ENCODE measurements at places on chromosomes 7 and 10. TPM values are rescaled to one million over a fixed set of nuclear protein-coding genes. Genes with fewer than 3 reads are reported as not detected.

GRCh38 chr10:88404133-88404532 is 179.0 kb downstream of the RNLS start:
- DNase-seq = no peak

Gene NYAP1
- 0.56 TPM for total RNA-seq

Gene NT5C2
- 46.5 TPM for total RNA-seq

DNA sequence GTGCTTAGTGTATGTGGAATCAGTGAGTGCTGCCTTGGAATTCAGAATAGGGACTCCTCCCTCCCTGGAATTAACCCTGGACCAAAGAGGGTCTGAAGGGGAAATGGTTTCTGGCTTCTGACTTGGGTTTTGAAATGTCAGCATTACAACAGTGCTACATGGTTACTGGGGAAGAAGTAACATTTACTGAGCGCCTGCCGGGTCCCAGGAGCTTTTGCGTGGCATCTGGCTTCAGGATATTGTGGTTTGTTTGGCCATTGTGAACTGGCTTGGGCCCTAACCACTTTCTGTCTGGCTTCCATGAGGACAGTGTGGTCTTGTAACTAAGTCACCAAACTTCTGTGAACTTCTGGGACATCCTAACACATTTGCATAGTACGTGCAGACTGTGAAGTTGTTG is 21.3 kb downstream of the TSPAN15 start:
- DNase-seq = no peak

Gene CNNM1
- 1.4 TPM for total RNA-seq

Gene GNGT1
- not detected for total RNA-seq

GRCh38 chr10:49599546-49599945 is 10.6 kb upstream of the SLC18A3 start:
- DNase-seq = no peak

- no peak for DNase-seq
Observed at GRCh38 chr7:47572094-47572445, 9.8 kb downstream of the TNS3 start.

- DNase-seq = no peak
Observed at GRCh38 chr10:21238717-21239116, 286.8 kb downstream of the SKIDA1 start.

DNA sequence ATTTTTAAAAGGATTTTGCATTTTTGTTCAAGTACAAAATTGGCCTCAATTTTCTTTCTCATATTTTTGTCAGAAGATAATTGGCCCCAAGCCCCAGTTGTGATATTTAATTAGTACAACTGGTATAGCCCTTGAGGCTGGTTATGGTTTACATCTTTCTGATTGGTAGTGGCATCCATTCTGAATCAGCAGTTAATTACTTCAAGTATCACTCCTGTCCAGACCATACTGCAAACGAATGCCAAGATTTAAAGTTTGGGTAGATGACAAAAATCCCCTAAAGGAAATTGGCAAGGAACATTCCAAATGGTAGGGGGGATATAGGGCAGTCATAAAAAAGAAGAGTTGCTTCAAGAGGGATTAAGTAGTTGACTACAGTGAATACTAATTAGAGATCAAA is 23.1 kb downstream of the MYPN start:
- no peak for DNase-seq

Gene OR2AE1
- total RNA-seq = not detected

GRCh38 chr7:108257954-108258353 is 127.8 kb upstream of the LAMB4 start:
- no peak for DNase-seq

Gene AKR1B1
- 120 TPM for total RNA-seq

DNA sequence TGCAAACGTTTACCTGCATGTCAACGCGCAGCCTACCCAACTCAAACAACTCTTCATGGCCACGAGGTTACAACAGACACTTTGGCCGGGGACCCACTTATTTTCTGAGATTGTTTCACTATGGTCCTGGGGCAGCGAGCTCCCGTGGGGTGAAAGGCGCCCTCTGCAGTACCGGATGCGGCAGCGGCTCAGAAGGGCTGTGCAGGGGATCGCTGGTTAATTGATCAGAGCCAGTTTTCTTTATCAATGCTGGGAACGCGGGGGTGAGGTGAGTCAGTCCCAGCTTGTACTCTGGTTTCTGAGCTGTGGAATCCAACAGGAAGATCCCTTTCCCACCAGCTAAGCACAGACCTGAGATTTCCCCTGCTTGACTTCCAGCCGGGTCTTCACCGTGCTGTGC is 366.5 kb upstream of the KLF6 start:
- peak; percentile 24 for DNase-seq

Gene TRPV5
- not detected for total RNA-seq

Gene PAPOLB
- not detected for total RNA-seq

- DNase-seq = no peak
Observed at GRCh38 chr7:141242568-141242967, 168.7 kb downstream of the TMEM178B start.

GRCh38 chr7:70539205-70539604 is 592.7 kb upstream of the GALNT17 start:
- DNase-seq = no peak

Gene USP6NL
- 4.4 TPM for total RNA-seq

- no peak for DNase-seq
Observed at GRCh38 chr10:22945934-22946673, 18.3 kb downstream of the ARMC3 start.

Gene SMO
- total RNA-seq = 0.71 TPM

GRCh38 chr7:23531050-23531793 is 559 bp downstream of the TRA2A start:
- DNase-seq = peak; percentile 79

Gene AOAH
- total RNA-seq = 9.2 TPM

DNA sequence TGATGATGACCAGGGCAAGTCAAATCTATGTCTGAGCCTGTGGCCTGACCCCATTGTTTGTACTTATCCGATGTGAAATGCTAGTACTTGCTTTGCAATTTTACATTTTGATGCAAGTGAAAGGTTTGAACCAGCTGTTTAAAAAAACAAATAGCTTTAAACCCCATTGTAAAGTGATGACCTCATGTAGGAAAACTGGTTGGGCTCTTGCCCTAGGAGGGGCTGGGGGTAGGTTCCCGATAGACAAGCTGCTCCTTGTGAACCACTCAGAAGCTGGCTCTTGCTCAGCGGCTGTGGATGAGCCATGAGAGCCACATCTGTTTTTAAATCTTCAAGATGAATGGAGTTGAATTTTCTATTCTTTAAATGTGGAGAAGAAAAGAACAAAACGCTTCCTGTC is 185.3 kb downstream of the WDR11 start:
- no peak for DNase-seq

DNA sequence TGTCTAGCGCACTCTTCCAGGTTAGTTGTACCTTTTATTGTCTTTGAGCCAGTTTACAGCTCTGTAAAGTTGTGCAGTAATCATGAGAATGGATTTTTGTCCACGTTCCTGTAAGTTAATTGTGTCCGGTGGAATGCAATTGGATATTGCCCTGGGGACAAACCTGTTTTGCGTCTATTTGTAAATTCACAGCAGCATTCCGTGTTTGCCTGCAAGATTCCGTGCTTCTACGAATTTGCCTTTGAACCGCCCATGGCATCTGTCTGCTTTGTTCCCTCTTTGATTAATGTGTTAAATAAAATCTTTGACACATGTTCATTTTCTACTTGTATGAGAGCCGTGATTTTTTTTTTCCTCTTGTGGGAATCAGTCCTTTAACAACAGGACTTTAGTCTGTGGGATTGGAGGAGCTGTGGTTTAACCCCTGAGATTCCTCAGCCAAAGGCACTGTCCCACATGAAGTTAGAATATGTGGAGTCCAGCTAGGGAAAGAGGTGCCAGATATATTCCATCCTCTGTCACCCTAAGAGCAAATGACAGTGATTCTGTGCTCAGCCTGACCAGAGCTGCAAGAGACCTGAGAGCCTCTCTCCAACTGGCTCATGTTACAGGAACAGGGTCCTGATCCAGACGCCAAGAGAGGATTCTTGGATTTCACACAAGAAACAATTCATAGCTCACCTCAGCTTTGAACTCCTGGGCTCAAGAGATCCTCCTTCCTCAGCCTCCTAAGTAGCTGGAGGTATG is 126.3 kb downstream of the COL26A1 start:
- no peak for DNase-seq

- no peak for DNase-seq
Observed at GRCh38 chr10:111578076-111578475, 501.2 kb downstream of the ADRA2A start.

- DNase-seq = no peak
Observed at GRCh38 chr10:75100764-75101291, 10.6 kb upstream of the SAMD8 start.

GRCh38 chr7:35553519-35553918 is 141.4 kb downstream of the HERPUD2 start:
- no peak for DNase-seq

DNA sequence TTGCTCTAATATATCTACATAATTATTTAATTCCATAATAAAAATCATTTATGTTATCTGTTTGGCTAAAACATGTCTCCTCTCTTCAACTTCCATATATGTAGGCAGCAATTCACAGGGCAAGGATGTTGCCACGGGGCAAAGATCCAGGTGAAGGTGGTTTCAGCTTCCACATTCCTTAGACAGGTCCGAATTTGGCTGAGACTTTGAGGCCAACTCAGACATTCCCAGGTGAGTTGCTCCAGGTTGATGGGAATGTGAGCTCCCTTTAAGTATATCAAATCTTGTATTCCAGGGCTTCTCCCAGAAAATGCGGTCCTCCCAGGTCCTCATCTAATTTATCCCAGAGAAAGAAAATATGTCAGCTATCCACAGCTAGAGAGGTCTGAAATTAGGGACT is 15.1 kb upstream of the AOAH start:
- DNase-seq = no peak

GRCh38 chr7:50959991-50960390 is 177.3 kb upstream of the GRB10 start:
- DNase-seq = no peak
